Stromal cell of bone marrow (primary cell): ENCODE measurements at places on chromosomes 6 and 20.

DNA sequence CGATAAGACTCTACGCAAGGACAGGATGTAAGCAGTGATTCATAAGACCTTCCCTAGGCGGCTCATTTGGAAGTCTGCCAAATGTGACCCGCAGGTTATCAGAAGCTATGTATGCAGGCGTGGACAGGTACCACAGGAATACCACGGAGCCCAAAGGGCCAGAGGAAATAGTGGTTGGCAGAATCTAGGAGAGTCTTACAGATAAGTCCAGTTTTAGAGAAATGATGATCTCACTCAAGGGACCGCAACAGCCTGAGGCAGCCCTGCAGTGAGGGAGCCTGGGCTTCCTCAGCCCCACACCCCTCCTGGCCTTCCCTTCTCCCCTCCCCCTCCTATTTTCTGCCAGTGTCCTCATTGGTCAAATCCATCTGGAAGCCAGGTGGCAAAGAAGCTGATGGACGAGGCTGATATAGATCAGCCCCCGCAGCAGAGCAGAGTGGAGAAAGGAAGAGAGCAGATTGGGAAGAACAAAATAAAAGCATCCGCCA is 110.6 kb downstream of the FNDC1 start:
- no peak for DNase-seq

DNA sequence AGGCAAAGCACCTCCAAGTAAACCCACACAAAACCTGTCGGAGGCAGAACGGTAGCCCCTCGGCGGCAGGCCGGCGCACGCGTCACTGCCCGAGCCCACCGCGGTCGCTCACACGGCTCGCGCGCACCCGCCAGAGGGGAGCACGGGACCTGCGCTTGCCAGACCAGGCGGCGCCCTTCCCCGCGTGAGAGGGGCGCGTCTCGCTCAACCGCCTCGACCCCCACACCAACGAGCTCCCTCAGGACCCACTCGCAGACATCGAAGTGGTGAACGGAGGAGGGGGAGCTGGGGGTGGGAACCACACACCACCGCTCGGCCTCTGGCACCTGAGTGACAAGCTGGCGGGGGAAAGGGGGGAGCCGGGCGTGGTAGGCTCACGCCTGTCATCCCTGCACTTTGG is 1513.4 kb upstream of the DEFB115 start:
- no peak for DNase-seq

DNA sequence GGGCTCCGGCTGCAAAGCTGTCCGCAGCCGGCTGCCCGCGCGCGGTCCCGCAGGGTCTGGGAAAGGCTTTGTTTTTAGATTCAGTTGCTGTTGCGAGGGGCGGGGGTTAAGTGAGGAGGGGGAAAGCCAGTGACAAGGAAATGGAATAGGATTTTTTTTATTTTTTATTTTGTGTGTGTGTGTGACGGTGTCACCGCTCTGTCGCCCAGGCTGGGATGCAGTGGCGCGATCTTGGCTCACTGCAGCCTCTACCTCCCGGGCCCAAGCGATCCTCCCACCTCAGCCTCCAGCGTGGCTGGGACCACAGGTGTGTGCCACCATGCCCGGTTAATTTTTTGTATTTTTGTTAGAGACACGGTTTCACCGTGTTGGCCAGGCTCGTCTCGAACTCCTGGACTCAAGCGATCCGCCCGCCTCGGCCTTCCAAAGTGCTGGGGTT is 615 bp upstream of the UBE2J1 start:
- DNase-seq, result no peak

DNA sequence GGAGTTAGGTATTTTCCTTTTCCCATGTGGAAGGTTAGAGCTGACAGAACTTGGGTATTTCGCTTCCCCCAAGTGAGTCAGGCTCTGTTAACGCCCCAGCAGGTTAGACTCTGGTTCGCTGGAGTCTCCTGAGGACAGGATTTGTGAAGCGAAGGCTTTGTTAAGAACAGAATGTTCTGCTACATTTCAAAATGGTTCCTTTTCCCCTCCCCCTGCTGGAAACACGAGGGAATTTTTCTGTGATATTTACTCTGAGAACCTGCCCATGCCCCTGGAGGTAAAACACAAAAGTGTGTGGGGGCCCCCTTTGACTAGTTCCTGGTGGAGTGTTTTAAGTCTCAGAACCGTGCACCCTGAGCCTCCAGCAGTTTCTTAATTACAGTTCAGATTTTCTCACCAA is 731.4 kb upstream of the CITED2 start:
- no peak for DNase-seq

DNA sequence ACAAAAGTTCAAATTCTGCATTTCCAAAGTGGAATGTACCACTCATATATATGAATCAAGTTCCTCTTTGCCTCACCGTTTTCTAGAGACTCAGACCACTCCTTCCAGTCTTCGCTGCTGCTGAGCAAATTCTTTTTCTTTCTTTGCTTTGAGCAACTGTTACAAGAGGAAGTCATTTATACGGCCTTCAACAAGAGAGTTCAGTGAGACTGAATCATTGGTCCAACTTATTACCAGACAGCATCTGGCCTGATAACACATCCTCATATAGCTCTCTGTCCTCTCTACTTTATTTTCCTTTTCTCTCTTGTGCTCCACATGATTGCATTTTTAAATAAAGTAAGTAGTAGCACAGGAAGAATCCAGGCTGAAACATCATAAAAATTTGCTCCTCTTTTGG is 652.7 kb downstream of the PHF3 start:
- no peak for DNase-seq

- no peak for DNase-seq
Observed at GRCh38 chr6:121765060-121765459, 329.6 kb downstream of the GJA1 start.

DNA sequence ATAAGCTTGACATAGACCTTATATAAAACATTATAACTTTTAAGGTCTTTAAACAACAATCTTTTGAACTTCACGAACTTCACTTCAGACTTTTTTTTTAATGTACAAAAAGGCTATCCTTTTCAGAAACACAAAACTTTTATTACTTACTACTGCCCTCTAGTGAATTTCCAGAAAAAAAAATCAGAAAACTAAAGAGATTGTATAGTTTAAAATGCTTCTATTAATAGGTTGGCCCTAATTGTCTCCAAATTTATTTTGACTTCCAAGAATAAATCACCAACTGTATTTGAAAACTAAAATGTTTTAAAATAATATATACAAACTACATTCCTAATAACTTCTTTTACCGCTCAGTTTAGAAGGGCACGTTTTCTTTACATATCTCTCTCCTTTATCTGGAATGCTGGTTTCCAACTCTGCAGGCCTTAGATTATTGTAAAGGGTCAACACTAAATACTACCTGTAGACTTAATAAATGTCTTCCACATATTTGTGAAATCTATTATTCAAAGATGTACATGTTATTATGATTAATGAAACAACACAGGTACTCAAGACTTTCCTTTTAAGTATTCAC is 66.8 kb downstream of the LMBRD1 start:
- no peak for DNase-seq

DNA sequence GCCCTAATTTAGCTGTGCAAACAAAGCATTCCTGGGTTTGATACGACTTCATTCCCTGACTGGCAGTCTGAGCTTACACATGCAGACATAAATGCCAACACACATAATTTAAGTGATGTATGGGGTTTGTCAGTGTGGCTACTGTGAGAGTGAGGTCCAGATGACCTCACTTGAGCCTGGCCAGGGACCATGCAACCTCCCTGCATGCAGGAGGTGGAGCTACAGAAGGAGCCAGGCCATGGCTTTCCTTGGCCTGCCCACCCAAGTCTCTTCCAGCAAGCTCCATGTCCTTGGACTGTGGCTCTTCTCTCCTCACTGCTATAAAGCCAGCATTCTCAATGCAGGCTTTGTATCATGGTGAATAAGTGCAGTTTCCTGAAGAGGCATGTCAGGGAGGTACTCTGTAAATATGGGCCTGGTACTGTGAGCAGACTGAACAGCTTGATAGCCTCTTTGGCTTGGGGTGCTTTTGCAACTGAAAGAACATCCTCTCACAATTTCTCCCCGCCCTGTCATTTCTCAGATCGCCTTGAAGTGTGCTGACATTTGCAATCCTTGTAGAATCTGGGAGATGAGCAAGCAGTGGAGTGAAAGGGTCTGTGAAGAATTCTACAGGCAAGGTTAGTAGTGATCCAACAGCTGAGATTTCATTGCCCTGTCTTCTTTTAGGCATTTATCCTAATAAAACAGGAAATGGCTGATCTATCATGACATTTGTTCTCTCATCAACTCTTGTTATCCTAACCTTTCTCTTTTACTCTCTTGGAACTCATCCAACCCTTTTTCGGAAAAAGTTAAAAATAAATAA is 69.2 kb downstream of the MTFR2 start:
- DNase-seq, result no peak

GRCh38 chr6:142302421-142303175 is 791 bp downstream of the ADGRG6 start:
- no peak for DNase-seq

GRCh38 chr6:33812669-33813068 is 8.9 kb upstream of the MLN start:
- DNase-seq, result peak; percentile 8

GRCh38 chr6:141097471-141097870 is 1035.3 kb upstream of the GJE1 start:
- no peak for DNase-seq

DNA sequence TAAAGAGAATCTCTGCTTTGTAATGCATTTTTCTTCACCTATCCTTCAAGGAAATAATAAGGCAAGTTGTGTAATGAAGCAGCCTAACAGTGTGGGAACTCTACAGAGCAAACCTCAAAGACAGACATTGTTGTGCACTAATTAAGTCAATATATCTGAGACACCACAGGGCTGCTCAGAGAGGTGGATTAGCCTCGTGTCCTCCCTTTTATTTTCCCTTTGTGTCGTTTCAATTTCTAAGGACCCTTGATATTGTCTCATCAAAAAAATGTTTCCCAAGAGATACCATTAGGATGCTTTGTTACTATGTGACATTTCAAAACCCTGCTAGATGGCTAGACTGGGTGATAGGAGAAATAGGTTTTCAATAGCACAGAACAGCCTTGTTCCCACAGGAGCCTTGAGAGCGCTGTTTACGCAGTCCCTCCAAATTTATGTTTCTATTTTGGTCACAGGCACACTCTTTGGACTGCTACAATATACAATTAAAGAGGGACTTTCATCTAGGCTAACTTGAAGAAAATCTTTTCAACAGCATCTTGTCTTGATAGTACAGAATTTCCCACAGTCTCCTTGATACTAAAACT is 23.1 kb downstream of the UBE3D start:
- DNase-seq, result no peak

GRCh38 chr6:52558266-52559000 is 18.4 kb downstream of the TRAM2 start:
- DNase-seq, result no peak

GRCh38 chr6:12007887-12008286 is 4.2 kb upstream of the HIVEP1 start:
- DNase-seq, result no peak

DNA sequence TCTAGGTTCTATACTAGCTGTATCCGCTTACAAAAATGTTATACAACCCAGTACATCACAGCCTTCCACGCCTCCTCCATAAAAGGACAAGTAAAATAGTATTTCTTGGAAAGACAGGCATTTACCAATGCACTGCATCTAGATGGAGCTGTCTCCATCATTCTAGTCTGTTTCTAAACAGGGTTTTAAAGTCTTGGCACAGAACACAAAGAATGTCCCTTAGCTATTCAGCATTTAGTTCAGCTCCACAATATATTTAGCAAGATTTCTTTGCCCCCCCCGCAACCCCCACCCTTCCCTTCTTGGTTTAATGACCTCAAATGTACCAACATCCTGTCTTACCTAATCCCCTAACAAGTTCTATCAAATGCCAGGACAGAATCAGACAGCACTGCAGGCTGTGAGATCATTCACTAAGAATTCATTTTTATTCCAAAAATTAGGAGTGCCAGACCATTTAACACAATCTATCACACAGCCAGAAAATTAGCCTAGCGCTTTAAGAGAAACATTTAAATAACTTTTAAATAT is 198.6 kb downstream of the BACH2 start:
- DNase-seq, result peak; percentile 86

DNA sequence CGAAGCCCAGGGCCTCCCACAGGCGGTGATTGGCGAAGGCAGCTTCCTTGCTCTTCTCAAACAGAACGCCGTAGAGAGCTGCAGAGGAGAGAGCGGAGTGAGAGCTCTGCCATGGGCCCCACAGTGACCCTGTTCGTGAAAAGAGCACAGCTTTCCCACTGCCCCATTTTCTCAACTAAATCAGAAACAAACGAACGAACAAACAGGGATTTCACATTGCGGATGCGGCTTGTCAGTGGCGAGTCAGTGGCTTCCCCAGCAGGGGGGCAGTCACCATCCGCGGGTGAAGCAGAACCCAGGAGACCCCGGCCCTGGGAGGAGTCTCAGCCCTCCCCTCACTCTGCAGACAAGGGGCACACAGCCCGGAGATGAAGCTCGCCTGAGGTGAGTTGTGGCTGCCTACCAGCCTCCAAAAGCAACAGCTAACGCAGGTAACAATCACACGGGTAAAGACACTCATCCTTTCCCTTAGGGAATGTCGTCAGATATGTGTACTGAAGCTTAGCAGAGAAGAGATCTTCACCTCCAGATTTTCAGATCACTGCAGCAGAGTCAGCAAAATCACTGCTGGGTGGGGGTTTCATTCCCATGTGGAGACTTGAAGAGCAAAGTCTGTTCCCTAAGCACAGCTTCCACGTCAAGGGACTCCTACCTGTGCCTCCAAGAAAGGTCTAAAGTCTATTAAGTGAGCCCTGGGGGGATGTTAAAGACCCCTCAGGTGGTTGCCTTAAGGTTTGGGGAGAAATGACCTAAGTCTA is 51.2 kb upstream of the GPR31 start:
- DNase-seq, result no peak
